Cerebellar cortex (tissue), 1 donor: ENCODE measurements at places on chromosomes 13 and 19.

- peak; percentile 18 for DNase-seq
These were observed 30.1 kb upstream of the METTL21C start for GRCh38 chr13:102724923-102725322.

DNA sequence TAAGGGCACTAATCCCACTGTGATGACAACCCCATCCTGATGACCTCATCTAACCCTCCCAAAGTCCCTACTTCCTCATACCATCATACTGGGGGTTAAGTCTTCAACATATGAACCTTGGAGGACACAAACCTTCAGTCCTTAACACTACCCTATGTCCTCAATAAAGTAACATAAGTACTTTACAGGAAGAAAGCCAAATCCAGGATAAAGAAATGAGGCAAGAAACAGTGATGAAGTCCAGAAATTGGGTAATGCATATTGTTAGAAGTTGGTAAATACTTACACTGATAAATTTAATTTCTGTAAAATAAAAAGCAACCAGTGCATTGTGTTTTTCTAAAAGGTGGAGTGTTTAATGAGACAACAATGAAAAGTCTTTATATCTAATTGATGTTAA is 284.8 kb upstream of the SOX21 start:
- no peak for DNase-seq

GRCh38 chr13:52894413-52894812 is 46.0 kb upstream of the PCDH8 start:
- no peak for DNase-seq

- no peak for DNase-seq
These were observed 502.3 kb downstream of the TBC1D4 start for GRCh38 chr13:74979703-74980102.

GRCh38 chr13:35818633-35819067 is 312.5 kb downstream of the DCLK1 start:
- DNase-seq, result peak; percentile 77

- DNase-seq, result no peak
These were observed 3.8 kb downstream of the C19orf47 start for GRCh38 chr19:40344422-40344821.

DNA sequence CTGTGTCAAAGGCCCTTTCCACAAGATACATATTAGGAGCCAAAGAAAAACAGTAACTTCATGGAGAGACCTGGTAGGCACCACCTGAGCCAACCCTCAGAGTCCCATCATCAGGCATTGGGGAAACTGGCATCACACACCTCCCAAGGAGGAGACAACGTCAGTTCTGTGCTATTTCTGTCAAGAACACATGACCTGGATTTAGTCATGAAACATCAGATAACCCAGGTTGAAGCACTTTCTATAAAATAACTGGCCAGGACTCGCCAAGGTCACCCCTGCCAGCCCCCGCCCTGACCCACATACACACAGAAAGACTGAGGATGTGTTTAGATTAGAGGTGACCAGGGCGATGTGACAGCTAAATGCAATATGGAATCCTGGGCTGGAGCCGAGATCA is 35.6 kb downstream of the COL4A1 start:
- DNase-seq, result no peak

DNA sequence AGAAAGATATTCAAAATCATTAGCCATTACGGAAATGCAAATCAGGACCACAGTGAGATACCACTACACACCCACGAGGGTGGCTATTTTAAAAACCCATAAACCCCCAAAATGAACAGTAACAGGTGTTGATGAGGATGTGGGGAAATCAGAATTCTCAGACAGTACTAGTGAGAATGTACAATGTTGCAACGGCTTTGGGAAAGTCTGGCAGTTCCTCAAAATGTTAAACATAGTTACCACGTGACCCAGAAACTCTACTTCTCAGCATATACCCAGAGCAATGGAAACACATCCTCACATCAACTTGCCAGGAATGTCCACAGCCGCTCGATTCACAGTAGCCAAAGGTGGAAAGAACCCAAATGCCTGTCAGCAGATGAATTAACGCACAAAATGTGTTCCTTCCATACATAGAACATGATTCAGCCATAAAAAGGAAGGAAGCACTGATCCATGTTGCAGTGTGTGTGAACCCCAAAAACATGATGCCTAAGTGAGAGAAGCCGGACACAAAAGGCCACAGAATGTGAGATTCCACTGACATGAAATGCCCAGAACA is 7.0 kb downstream of the PLVAP start:
- DNase-seq, result no peak

DNA sequence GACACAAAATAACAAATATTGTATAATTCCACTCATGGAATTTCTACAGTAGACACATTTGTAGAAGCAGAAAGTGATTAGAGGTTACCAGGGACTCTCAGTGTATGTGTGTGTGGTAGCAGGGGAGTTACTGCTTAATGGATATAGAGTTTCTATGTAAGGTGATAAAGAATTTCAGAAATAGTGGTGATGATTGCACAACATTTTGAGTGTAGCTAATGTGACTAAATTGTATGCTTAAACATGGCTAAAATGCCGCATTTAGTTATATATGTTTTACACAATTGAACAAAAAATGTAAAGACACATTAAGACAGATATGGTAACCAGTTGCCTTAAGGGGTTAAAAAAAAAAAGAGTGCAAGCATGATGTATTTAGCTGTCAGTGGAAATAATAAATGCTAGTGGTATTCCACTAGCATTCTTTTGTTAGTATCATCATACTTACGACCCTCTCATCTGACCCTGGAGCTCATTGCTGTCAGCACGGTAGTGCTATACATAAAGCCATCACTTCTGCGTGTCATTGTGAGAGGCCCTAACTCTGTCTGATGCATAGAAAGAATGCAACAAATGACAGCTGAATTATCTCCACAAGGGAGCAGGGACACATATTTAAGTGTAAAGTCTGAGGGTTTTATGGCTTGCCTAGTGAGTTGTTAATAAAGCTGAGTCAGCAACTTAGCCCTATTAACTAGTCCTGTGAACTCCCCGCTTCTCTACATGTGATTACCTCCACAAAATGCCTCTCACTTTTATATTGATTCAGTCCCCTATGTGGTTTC is 134.1 kb upstream of the RXFP2 start:
- DNase-seq, result no peak

- no peak for DNase-seq
These were observed 20.4 kb upstream of the ZNF83 start for GRCh38 chr19:52658595-52658994.

- no peak for DNase-seq
These were observed 14.7 kb upstream of the LILRB4 start for GRCh38 chr19:54648129-54648528.

- DNase-seq, result peak; percentile 75
These were observed 7.3 kb downstream of the SIGLEC9 start for GRCh38 chr19:51131780-51132680.

DNA sequence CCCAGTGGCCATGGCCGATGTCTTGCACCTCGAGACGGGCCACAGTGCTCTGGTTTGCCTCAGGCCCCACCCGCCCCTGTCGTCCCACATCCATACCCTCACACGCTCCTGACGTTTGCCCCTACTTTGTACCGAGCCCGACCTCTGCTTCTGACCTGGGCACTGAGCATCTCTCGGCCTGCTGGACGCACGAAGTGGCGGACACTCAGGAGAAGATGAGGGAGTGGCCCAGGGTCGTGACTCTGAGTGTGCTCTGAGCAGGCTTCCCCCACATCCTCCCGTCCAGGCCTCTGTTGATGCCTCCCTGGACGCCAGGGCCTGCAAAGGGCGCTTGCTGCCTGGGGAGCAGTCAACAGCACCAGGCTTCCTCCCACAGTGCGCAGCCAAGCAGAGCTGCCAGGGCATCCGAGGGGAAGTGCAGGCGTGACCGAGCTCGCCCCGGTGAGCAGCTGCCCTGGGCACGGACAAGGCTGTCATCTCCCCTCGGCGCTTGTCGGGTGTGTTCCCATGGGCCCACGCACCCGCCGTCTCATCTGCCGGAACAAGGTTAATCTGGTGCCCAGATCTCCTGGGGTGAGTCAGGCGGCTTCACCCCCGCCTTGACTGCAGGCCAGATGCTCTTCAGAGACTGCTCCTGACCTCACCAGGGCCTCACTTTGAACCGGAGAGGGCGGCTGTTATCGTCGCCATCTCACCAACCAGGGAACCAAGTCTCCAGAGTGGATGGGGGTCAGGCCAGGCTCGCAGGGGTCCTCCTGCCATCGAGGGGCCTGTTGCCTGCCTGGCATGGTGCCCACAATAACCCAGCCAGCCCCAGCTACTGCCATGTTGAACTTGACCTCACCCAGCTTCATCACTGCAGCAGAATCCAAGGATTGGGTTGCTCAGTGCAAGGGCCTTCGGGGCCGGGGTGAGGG is 27.2 kb downstream of the COMP start:
- DNase-seq, result no peak

DNA sequence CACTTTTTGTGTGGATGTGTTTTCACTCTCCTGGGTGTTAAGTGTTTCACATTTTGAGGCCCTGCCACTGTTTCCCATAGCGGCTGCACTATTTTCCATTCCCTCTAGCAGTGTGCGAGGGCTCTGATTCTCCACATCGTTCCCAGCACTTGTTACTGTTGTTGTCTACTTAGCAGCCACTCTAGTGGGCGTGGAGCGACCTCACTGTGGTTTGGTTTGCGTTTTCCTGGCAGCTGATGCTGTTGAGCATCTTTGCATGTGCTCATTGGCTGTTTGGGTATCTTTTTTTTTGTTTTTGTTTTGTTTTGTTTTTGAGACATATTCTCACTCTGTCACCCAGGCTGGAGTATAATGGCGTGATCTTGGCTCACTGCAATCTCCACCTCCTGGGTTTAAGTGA is 14.4 kb downstream of the NAXD start:
- DNase-seq, result no peak

- no peak for DNase-seq
These were observed 48.9 kb upstream of the PABPC3 start for GRCh38 chr13:25046985-25047511.

- no peak for DNase-seq
These were observed 142.0 kb downstream of the DLEU7 start for GRCh38 chr13:50701469-50701868.

DNA sequence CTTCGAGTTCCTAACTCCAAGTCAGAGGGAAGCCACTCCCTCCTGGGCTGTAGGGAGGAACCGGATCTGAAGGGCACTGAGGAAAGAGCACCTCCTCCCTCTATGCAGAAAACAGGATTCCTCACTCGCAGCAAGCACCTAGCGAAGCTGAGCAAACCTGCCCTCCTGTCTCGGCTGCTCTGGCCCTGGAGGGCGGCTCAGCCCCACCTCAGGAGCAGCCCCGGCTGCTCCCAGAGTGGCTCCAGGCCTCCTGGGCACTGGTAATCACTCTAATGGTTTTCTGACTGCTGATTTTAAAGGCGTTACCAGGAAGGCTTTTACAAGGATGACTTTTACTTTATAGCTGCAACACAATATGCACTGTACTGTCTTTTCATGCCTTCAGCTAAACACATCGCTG is 312.5 kb downstream of the TEX29 start:
- no peak for DNase-seq

- DNase-seq, result peak; percentile 99
These were observed 634 bp downstream of the AKT1S1 start for GRCh38 chr19:49876422-49877019.

DNA sequence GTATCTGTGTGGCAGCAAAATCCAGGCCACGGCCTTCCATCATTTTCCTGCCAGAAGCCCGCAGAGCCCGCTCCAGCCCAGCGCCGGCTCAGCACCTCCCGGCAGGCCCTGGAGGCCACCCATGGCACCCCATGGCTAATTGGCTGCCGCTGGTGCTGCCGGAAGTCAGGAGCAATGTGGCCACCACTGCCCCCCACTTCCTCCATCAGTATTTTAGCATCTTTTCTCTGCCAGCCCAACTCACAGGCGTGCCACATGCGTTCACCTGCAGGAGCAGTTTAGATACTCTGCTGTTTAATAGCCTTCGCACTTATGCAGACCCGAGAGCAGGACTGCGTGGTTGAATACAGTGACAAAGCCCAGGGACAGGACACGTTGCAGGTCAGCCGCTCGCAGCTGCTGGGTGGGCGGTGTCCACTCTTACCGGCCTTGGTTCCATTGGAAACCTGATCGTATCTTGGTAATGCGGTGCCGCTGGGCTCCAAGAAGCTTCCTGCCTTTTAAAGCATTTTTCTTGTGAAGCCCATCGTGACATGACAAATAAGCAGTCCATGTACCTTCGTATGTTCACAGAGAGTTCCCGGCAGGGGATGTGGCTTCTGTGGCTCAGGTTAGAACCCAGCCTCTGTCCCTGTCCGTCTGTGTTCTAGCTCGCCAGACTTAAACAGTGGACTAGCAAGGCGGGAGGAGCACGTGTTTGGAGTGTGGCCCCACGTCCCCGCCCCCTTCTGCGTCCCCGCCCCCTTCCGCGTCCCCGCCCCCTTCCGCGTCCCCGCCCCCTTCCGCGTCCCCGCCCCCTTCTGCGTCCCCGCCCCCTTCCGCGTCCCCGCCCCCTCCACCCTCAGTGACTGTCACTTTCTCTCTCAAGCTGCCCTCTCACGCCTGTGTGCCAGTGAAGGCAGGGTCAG is 162.0 kb upstream of the SOX1 start:
- DNase-seq, result peak; percentile 18
